NCI-H345 (cell line): ENCODE measurements at places on chromosomes 2 and 18.

- DNase-seq: no peak
Observed at GRCh38 chr2:189379287-189379630, 62.0 kb upstream of the WDR75 start.

DNA sequence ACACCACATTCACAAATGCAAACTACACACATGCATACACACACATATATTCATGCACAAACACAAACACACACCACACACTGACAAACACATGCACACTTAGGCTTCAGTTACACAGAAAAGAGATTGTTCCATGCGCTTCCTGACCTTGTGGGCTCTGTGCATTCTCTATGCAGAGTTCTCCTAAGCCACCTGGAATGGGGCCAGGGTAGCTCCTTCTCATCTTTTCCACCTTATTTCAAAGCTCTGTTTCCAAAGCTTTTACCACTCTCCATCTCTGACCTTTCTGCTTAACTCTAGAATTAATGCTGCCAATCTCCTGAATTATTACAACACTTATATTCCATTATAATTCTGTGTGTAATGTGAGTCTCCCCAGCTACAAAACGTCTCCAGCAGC is 522.3 kb upstream of the MYT1L start:
- no peak for DNase-seq

DNA sequence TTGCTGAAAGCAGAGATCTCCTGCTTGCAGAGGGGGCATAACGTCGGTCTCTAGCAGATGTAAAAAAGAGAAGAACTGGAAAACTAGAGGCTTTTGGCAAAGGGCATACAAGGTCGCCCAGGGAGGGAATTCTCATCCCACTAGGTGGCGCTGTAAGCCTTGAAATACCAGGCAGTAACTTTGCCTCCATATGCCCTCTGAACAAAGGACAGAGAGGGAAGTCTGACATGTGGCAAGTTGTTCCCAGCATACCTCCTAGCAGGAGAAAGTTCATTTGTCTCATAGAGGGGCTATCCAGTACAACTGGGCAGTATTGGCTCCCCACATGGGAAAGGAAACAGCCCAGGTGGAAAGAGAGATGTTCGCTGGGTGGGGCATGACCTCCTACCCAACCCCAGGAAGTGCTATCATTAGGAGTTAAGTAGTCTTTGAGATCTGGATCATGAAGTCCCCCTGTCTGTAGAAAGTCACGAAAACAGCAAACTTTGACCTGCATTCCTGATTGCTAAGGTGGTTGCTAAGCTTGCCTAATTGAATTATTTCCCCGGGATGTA is 39.9 kb downstream of the STK17B start:
- no peak for DNase-seq

DNA sequence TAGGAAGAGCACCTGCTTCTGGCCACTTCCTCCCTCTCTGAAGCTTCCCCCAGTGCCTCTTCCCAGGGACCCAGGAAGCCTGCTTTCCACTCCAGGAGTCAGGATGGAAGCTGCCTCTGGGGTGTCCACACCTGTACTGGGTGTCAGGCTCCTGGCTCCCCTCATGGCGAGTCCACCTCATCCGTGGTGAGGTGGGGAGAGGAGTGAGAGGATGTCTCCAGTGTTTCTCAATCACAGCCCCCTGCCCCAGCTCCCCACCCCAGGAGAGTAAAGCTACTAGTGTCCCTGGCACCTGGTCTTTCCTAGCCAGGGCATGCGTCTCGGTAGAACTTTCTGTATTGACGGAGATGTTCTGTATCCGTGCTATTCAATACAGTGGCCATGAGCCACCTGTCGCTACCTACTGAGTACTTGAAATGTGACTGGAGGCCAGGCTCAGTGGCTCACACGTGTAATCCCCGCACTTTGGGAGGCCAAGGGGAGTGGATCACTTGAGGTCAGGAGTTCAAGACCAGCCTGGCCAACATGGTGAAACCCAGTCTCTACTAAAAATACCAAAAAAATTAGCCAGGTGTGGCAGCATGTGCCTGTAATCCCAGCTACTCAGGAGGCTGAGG is 171.2 kb upstream of the HAAO start:
- no peak for DNase-seq

DNA sequence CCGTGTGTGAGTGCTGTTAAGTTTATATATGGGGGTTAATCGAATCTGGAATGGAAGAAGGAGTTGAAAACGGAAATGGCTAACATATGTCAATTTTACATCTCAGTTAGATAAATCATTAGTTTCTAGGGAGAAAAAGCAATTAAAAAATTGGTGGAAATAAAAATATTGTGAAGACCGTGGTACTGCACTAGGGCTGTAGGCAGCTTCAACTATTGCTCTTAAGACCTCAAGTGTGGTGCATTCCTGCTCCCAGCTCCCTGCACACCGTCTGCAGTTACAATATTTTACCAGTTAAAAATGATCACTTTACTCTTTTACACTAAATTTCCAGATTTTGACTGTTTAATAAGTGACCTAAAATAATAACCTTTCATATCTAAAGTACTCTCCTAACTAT is 977.3 kb upstream of the POU3F3 start:
- DNase-seq: no peak

GRCh38 chr2:236137066-236137465 is 31.1 kb downstream of the GBX2 start:
- DNase-seq: no peak

DNA sequence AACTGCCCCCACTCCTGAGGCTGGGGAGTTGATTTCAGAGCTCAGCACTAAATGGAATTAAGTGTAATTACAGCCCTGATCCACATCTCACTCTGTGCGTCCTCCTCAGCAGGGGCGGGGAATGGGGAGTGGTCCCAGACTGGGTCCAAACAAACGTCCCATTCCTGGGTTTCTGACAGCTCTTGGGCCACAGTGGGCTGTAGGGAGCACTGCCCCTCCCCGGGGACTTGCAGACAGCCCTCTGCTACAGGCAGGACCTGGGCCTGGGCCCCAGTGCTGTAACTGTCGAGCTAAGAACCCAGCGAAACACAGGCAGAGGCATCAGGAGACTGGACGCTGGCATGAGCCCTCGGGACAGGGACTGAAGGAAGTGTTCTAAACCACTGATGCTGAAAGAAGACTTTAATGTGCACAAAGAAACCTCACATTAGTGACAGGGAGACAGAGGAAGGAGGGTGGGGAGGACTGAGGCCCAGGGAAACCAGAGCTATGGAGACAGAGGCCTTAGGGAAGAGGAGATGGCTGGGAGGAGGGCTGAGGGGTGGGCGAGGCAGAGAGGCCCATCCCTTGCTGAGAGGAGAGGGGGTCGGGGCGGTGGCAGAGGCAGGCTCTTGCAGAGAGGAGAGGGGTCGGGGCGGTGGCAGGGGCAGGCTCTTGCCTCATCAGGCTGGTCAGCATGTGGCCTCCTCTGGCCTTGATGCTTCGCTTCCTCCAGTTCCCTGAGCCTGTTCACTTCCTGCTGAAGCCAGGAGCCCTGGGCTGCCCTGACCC is 5.8 kb upstream of the SEMA4C start:
- no peak for DNase-seq

DNA sequence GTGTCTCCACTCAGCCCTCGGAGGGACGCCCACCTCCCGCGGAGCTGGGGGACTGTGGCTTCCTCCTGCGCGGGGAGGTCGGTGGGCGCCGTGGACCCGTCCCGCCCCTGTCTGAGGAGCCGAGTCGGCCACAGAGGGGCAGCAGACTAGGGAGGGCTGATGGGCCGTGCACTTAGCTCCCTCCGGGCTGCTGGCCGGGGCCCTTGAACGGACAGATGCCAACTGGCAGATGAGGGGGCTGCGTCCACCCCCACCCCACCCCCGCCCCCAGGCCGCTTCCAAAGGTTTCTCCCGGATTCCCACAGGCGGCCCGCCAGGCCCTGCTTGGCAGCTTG is 10.4 kb upstream of the UBE2F start:
- no peak for DNase-seq

- DNase-seq: no peak
Observed at GRCh38 chr2:10080536-10081304, 509 bp upstream of the CYS1 start.

DNA sequence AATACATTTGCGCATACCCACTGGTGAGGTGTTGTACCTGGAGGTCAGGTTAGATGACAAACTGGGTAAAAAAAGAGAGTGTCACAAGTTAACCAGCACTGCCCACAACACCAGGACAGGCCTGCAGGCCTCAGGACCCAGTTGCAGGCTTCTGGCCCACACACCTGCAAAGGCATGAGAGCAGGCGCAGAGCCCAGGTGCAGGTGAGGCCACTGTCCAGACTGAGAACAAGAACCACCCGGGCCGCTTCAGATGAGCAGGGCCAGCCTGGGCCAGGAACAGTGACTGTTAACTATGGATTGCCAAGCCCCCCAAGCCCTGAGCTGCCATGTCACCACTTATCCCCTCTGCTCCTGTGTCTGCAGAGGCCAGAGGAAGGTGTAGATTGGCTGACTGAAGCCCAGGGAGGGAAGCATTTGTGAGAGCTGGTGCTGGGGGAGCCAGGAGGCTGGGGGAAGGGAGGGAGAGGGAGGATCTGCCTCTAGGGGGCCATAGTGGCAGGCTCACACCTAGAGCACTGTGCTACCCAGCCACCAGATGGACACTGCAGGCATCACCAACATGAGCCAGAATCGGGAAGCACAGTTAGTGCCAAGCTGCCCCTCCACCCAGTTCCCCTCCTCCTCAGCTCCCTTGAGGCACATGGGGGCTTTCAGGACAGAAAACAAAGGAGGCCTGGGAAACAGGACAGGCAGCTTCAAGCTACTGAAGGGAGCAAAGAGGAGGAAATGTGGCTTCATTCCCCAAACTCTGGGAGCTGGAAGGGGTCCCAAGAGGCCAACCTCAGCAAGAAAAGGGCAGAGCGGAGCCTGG is 35.4 kb downstream of the SFXN5 start:
- no peak for DNase-seq

DNA sequence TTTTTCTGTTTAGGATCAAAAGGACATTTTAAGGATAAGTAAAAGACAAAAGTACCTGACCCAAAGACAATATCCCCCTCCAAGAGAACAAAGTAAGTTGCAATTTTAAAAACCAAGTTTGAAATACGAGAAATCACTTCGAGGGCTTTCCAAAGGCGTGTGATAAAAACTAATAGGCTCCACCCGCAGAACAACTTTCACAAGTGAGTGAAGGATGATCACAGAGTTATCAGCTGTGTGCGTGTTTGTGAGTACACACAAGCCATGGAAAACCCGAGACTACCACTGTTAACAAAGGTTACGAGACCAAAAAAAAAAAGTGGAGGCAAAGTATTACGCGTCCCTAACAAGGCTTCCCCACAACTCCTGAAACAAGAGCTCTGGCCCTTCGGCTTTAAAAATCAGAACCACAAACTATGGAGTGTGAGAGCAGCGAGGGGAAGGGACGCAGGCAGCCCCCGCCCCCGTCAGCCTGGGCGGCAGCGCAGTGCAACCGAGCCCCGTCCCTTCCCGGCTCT is 719 bp downstream of the SMAD2 start:
- no peak for DNase-seq

DNA sequence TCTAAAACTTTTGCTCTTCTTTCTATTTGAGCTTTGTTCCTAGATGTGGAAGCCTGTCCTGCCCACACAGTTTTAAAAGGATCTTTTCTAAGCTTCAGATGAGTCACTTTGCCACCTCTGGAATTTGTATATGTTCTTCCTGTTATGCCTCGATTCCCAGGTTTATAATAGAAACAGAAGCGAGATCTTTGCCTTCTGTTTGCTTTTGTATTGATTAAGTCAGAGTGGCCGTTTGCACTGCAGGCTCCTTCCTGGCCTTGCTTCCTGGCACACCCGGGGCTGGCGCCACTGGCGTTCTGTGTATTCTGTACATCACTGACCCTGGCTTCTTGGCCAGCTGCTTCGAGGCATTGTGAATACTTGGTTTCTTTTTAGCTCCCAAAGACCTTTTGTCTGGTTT is 91.8 kb downstream of the MTCL1 start:
- DNase-seq: no peak

GRCh38 chr2:14428056-14428455 is 204.5 kb upstream of the LRATD1 start:
- DNase-seq: no peak

DNA sequence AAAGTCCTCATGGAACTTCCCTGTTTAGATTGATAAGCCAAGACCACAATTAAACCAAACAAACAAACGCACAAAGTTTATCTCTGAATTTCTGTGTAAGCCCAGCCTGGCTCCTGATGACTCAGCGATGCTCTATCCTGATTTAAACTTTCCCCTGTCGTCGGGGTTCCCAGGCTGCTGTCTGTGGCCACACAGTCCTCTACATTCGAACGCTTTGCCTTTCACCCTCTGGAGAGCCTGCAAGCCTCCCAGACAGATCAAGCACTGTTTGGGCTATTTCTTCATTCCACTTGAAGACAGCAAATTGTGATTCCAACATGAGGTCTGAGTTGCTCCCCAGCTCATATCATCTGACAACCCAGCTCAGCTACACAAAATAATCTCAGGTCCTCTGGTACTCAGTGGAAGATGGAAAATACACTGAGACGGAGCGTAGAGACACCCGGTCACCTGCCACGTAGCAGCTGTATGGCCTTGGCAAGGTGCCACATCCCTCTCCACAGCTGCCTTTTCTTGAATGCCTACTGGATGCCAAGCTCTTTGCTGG is 51.2 kb downstream of the CYRIA start:
- DNase-seq: peak; percentile 87

DNA sequence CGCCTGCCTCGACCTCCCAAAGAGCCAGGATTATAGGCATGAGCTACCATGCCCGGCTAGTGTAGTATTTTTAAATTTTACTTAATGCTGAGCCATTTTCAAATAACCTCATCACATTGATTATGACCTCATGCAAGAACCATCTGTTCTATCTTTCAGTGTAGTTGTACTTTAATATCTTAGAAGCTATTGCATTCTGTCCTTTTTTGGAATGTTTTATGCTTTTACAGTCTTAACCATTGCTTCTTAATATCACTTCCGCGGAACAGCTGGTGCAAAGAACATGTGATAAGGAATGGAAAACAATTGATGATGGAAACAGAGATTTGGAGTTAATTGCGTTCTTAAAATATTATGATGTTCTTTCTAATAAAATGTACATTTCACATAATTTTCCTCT is 2.7 kb downstream of the GEN1 start:
- DNase-seq: no peak

GRCh38 chr2:172011812-172012575 is 12.2 kb downstream of the METAP1D start:
- no peak for DNase-seq

DNA sequence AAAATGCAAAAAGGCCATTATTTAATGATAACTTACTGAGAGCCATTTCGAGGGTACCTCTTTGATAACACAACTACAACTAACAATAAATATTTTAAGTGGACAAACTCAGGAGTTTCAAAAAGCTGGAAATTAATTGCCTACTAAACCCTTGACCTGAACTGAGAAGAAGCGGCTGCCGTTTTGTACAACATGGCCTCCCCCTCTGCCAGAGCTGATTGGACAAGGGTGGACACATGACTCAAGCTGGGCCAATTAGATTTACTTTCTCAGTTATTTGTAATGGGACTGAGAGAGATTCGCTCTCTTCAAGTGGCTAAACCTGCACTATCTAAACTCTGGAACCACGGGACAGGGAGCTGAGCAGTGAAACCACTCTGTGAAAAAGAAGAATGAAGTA is 135.9 kb upstream of the SERPINE2 start:
- DNase-seq: no peak

GRCh38 chr2:213157242-213157641 is 5.8 kb upstream of the IKZF2 start:
- DNase-seq: no peak
